ENCODE measurements at places on chromosomes 1 and 21.

GRCh38 chr1:30659702-30660101 is 63.7 kb downstream of the MATN1 start:
- no peak for DNase-seq

DNA sequence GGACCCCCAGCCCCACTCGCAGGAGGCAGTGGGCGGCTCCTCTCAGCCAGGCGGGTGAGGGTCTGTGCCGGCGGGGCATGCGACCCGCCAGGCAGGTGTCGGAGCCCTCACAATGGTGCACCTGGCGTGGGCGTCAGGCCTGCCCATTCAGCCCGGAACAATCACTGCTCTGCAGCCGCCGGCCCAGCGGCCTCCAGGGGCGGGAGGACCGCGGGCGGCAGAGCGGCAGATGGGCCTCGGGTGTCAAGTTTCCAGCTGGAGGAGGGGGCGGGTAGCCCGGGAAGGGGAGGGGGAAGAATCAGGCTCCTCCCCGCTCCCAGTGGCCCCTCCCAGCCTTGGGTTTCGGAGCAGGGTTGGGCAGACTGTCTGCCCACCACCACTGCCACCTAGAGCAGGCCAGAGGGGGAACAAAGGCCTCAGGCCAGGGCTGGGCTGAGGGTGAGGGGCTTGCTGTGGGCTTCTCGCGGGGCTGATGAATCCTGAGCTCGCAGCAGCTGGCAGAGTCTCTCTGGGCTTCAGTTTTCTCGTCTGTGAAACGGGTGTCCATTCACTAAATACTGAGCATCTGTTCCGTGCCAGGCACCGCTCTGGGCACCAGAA is 39.5 kb upstream of the CASZ1 start:
- no peak for DNase-seq

- no peak for DNase-seq
Observed at GRCh38 chr1:165063181-165063965, 293.1 kb downstream of the LMX1A start.

- DNase-seq = no peak
Observed at GRCh38 chr1:235168375-235168774, 7.3 kb upstream of the RBM34 start.

GRCh38 chr1:7785108-7785507 is 1.0 kb downstream of the PER3 start:
- no peak for DNase-seq

GRCh38 chr1:182952677-182953444 is at the start of gene SHCBP1L:
TSS of gene SHCBP1L (minus strand) at chr1:182953166. CDS start at chr1:182953133, 33 bp downstream.
- DNase-seq = no peak

- DNase-seq = no peak
Observed at GRCh38 chr1:22241811-22242210, 98.9 kb upstream of the WNT4 start.

- no peak for DNase-seq
Observed at GRCh38 chr1:192966073-192966472, 93.1 kb downstream of the UCHL5 start.

DNA sequence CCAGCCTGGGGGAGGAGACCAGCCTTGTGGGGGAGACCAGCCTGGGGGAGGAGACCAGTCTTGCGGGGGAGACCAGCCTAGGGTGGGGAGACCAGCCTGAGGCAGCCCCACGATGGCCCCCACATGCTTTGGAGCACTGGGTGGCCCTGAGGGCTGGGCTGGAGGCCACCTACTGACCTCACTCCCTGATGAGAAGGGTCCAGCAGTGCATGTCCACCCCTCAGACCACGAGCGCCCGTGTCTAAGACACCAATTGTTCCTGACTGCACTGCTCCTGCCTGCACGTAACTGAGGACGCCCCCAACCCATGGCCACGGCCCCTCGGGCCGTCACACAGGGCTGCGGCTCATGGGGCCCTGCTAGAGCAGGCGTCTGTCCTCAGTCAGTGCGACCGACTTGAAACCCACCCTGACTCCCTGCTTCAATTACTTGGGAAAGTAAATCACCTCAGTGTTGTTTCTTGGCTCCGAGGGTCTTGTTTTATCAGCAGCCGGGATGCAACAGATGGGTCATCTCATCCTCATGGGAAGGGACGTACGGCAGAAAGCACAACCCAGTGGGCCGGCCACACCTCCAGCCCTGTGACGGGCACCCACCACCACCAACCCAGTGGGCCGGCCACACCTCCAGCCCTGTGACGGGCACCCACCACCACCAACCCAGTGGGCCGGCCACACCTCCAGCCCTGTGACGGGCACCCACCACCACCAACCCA is at the start of gene SPATC1L:
SPATC1L (minus strand) TSS at position 550 of the 715 bp plus-strand sequence. CDS start 1,643 bp downstream, outside the sequence.
- peak; percentile 62 for DNase-seq

GRCh38 chr21:35521852-35522505 is 472.9 kb upstream of the RUNX1 start:
- no peak for DNase-seq

DNA sequence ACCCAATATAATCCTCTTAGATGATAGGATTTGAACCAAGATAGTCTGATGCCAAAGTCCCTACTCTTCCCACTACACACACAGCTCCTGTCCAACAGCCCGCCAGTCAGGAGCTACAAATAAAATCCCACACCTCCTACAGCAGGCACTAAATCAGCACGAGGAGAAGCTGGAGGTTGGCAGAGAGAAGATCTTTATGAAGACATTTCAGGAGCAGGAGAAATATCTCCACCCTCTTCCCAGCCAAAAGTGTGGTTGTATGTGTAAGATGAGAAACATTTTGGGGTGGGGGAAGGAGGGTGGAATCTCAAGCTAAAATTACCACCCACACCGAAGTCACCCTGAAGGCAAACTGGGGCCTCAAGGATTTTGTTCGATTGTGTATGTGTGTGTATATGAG is 54.5 kb downstream of the PLXNA2 start:
- no peak for DNase-seq

- no peak for DNase-seq
Observed at GRCh38 chr1:67339623-67340343, 32.1 kb downstream of the IL12RB2 start.

GRCh38 chr1:33516891-33517567 is 44.6 kb downstream of the ZSCAN20 start:
- DNase-seq = no peak

- DNase-seq = no peak
Observed at GRCh38 chr21:15029077-15029476, 35.7 kb downstream of the NRIP1 start.

GRCh38 chr1:97097404-97097925 is 375.9 kb downstream of the PTBP2 start:
- DNase-seq = no peak

GRCh38 chr1:165375623-165376022 is 19.1 kb upstream of the LMX1A start:
- DNase-seq = no peak

DNA sequence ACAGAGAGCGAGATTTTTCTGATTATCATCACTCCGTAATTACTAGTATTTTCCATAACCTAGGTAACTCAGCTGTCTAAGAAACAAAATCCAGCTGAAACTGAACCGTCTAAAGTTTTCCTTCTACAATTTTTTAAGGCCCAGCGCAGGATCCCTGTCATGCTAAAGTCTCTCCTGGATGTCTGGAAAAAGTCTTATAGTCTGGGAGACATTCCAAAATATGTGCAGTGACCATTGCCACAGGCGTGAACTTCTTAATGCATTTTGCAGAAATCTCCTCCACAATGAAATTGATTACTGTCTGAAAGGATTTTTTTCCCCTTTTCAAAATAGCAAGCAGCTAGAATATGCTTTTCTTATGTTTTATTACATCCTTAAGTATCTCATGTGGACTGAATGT is 209.3 kb upstream of the C1orf105 start:
- DNase-seq = no peak

DNA sequence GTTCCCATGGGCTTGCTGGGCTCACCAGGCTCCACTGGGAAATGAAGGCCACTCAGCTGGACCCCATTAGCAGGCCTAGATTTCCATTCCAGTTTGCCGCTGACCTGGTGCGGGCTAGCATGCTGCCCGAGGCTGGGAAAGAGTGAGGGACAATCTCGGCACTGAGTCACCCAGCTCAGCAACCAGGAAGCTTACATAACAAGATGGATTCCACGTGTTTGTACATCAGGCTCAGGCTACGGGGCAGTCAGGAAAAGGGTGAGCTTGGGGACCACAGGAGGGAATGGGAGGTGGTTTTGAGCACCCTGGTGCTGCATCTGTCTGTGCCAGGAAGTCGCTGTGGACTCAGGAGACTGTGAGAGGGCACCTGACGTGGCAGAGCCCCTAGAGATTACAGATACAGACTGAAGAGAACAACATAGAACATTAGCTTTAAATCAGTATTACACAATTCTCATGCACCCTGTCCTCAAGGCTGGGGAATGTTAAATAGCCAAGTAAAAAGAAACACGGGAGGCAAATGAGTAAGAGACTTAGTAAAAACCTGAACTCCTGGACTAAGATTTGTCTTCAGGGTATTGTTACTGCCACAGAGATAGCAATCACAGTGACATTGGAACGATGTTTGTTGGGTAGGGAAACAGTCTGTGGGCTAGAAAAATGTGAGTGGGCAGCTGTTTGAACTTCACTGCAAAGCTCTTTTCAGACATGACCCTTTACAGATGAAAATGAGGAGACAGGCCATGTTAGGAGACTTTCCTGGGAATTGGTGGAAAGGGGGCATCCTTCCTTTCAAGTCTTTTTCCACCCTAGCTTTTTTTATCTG is 51.1 kb downstream of the GLUL start:
- DNase-seq = no peak

GRCh38 chr1:248850536-248851251 is 8.2 kb downstream of the ZNF692 start:
- DNase-seq = no peak

DNA sequence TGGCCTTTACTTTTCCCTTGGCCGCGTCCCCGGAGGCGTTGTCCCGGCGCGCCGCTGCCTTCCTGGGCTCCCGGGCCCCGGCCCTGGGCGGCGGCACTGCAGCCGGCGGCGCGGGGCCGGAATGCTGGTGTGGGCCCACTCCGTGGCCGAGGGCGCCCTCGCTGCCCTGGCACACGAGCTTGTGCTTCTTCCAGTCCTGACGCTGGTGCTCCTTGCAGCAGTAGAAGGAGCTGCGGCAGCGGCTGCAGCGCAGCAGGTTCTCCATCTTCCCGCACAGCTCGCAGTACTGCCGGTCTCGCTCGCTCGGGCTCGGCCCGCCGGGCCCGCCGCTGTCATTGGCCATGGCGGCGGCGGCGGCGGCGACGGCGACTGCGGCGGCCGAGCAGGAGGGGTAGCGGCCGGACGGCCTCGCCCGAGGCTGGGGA is 529 bp downstream of the EGLN1 start:
- DNase-seq = no peak
